GM12878 (cell line): ENCODE measurements at places on chromosomes 13 and 19.

DNA sequence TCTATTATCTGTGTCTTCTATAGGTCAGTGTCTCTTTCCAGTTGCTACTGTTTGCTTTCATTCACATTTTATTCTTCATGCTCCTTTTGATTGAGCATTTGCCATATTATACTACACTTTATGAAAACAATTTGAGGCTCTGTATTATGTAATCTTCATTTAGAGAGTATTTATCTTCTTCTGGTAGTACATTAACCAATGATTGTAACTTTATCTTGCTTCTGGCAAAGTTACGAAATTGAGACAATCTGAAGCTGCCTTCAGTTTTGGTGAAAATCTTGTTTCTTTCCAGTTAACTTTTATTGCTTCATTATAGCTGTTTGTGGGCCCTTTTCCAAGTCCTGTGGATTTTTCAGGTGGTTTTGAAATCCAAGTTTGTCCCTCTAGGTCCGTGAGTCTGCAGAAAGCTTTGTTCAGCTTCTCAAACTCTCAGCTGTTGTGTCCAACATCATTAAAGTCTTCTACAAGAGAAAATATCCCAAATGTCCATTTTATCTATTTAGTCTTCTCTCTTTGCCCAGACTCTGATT, 1255.4 kb upstream of the SPRY2 start:
- no peak overlapping the region for H3K4me3 ChIP-seq
- H3K27ac ChIP-seq = no peak overlapping the region
- DNase-seq = no peak
- H3K4me1 ChIP-seq = no peaks in the 10 kb centered on the region

GRCh38 chr13:95643571-95643935, 953 bp downstream of the DZIP1 start:
- H3K27me3 ChIP-seq = no peaks in the 10 kb centered on the region
- H3K4me1 ChIP-seq = no peaks in the 10 kb centered on the region
- no peak overlapping the region for H3K27ac ChIP-seq
- peak overlapping the region; percentile 64 for H3K4me3 ChIP-seq
- no peaks in the 10 kb centered on the region for H3K36me3 ChIP-seq

GRCh38 chr19:2113439-2114211, 16.9 kb downstream of the IZUMO4 start:
- peaks cover 85% of the 10 kb centered on the region for H3K36me3 ChIP-seq
- DNase-seq = no peak
- H3K4me3 ChIP-seq = no peak overlapping the region
- H3K27me3 ChIP-seq = no peaks in the 10 kb centered on the region
- H3K27ac ChIP-seq = no peak overlapping the region

GRCh38 chr13:27789495-27790303, 2.6 kb upstream of the GSX1 start:
- no peaks in the 10 kb centered on the region for H3K36me3 ChIP-seq
- DNase-seq = no peak
- no peak overlapping the region for H3K27ac ChIP-seq
- peaks cover 13% of the 10 kb centered on the region; the same call in 1 of the 2 replicates for H3K27me3 ChIP-seq

DNA sequence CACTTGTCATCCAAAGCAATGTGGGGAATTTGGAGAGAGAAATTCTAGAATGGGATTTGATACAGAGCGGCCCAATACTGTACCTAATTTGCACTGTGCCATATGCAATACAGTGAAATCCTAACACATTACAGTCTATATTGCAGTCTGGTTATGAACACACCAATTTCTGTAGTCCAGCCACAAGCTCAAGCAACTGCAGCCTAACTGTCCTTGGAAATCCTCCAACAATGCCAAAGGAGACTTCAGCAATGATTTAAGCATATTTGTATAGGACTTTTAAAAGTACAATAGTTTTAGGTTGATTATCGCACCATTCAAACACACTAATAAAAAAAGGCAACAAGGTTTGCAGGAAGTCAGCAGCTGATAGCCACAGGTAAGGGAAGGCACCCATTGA, 17.3 kb downstream of the DIAPH3 start:
- no peak overlapping the region for H3K27ac ChIP-seq
- H3K4me1 ChIP-seq = no peaks in the 10 kb centered on the region
- no peak for DNase-seq

DNA sequence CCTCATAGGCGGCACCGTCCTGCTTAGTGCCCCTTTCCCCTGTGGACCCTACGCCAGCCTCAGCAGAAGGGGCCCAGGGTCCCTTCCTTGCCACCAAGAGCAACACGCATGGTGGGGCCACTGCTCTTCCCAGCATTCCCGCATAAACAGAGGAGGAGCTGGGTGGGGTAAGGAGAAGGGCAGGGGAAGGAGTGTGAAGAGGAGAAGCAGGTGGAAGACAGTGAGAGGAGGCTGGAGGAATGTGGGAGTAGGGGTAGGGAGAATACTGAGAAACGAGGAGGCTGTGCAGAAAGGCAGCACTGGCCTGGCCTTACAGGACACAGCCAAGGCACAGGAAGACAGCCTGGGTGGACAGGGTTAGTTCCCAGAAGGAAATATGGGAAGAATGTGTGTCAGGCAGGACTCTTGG, 43.9 kb downstream of the ZNF331 start:
- H3K36me3 ChIP-seq = peaks cover 6% of the 10 kb centered on the region
- no peaks in the 10 kb centered on the region for H3K27me3 ChIP-seq
- no peaks in the 10 kb centered on the region for H3K4me1 ChIP-seq
- DNase-seq = no peak

DNA sequence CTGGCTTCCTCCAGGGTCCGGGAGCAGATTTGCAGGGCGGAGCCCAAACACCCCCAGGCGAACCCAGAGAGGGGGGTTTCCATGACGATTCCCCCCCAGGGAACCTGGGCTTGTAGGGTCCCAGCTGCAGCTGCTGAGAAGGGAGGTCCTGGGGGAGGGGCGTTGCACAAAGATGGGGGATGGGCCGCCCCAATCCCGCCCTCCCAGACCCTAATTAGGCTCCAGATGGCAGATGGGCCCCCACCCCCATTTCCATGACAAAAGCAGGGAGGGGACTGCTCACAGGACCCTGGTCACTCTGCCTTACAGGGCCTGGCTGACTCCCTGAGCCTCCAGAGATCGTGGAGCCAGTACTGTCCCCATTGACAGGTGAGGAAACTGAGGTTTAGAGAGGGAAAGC, 15.2 kb downstream of the ELAVL3 start:
- H3K27ac ChIP-seq = no peak overlapping the region
- H3K36me3 ChIP-seq = no peaks in the 10 kb centered on the region
- no peak overlapping the region for H3K4me3 ChIP-seq

DNA sequence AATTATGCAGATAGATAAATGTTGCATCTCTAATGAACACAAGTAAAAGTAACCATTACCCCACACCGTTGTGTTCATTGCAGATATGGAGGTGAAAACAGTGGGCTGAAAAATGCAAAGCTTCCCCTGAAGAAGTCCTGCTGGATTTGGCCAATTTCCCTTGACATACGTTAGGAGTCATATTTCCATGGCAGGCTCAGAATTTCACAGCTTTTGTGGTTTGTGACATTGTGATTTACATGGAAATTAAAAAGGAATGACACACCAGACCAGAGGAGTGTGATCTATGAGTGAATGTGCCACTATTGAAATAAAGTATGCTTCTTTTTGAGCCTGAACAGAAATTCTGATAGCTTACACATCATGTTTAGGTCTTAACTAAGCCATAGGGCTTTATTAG, 221.1 kb upstream of the TMTC4 start:
- no peaks in the 10 kb centered on the region for H3K4me1 ChIP-seq
- H3K36me3 ChIP-seq = no peaks in the 10 kb centered on the region
- no peak overlapping the region for H3K27ac ChIP-seq
- no peak overlapping the region for H3K4me3 ChIP-seq
- no peak for DNase-seq

GRCh38 chr13:48536621-48537250, 3.9 kb upstream of the RCBTB2 start:
- no peak for DNase-seq
- no peak overlapping the region for H3K27ac ChIP-seq
- no peaks in the 10 kb centered on the region for H3K27me3 ChIP-seq

DNA sequence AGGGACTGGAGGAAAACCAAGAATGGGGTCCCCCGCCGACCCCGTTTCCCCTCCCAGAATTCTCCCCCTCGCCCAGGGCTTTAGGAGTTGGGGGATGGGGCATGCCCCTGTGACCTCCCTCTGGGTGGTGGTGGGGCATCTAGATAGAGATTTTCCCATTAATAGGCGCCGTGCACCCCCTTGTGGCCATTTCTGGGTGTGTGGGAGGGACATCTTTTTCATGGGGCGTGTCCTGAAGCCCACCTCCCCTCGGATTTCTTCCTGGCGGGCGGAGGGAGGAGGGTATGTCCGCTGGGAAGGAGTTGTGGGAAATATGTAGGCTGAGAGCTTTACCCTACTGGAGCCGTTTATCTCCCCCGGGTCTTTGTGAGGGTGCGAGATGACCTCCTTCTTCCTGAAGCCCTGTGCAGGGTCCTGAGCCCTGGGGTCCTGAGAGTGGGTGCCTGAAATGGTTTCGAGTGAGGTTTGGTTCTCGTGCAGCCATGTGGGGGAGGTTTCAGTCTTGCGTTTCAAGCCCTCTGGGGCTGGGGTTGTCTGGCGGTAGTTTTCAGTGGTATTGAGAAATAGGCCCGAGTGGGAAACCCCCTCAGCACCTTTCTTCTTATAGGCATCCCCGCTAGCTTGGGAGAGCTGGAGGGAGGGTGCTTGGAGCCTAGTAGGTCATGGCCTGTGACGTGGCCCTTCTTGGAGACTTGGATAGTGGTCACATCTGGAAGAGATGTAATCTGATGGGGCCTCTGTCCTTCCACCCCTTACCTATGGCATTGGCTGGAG, 1.0 kb downstream of the PRMT1 start:
- H3K27ac ChIP-seq = peak overlapping the region; percentile 98
- H3K4me1 ChIP-seq = peaks cover 32% of the 10 kb centered on the region
- no peaks in the 10 kb centered on the region for H3K27me3 ChIP-seq

GRCh38 chr19:3039641-3040077, 10.6 kb upstream of the TLE2 start:
- H3K4me3 ChIP-seq = no peak overlapping the region
- no peaks in the 10 kb centered on the region for H3K36me3 ChIP-seq
- no peak for DNase-seq
- no peak overlapping the region for H3K27ac ChIP-seq
- H3K27me3 ChIP-seq = no peaks in the 10 kb centered on the region

GRCh38 chr13:23751195-23751594, 138.0 kb downstream of the MIPEP start:
- no peak overlapping the region for H3K4me3 ChIP-seq
- H3K27me3 ChIP-seq = no peaks in the 10 kb centered on the region
- no peaks in the 10 kb centered on the region for H3K36me3 ChIP-seq
- peaks cover 42% of the 10 kb centered on the region for H3K4me1 ChIP-seq

DNA sequence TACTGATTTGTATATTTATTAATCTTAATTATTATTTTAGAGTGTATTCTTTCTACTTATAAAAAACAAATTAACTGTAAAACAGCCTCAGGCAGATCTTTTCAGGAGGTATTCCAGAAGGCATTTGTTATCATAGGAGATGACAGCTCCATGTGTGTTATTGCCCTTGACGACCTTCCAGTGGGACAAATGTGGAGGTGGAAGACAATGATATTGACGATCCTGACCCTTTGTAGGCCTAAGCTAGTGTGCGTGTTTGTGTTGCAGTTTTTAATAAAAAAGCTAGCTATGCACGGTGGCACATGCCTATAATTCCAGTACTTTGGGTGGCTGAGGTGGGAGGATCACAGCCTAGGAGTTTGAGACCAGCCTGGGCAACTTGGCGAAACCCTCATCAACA, 46.7 kb downstream of the NDFIP2 start:
- peaks cover 6% of the 10 kb centered on the region; the same call in 1 of the 2 replicates for H3K4me1 ChIP-seq
- no peak overlapping the region for H3K4me3 ChIP-seq
- no peaks in the 10 kb centered on the region; the same call in 1 of the 2 replicates for H3K36me3 ChIP-seq
- no peak for DNase-seq

GRCh38 chr19:8254286-8255001, 45.3 kb downstream of the CERS4 start:
- no peaks in the 10 kb centered on the region for H3K4me1 ChIP-seq
- no peak overlapping the region for H3K27ac ChIP-seq
- no peak for DNase-seq
- no peaks in the 10 kb centered on the region for H3K27me3 ChIP-seq

DNA sequence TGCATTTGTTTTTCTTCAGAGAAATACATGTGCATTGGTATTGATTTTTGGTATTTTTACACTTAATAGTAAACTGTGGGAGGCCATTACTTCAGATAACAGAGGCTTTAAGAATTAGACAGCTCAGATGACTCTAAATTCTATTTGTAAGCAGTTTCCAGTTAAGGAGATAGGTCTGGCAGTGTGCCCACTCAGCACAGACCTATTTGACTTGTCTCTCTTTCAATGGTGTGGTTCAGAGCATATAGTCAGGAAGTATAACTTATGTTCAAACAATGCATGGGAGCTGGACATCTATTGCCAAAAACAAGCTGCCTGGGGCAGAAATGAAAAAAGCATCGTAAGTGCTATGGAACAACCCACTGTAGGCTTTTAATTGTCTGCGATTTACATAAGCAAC, 370.7 kb downstream of the HS6ST3 start:
- no peaks in the 10 kb centered on the region for H3K36me3 ChIP-seq
- no peak overlapping the region for H3K27ac ChIP-seq
- DNase-seq = no peak
- no peaks in the 10 kb centered on the region for H3K4me1 ChIP-seq
- H3K27me3 ChIP-seq = no peaks in the 10 kb centered on the region
- no peak overlapping the region for H3K4me3 ChIP-seq

- H3K36me3 ChIP-seq = no peaks in the 10 kb centered on the region; the same call in 1 of the 2 replicates
- no peaks in the 10 kb centered on the region for H3K4me1 ChIP-seq
- H3K27me3 ChIP-seq = no peaks in the 10 kb centered on the region
- no peak for DNase-seq
Measured at GRCh38 chr19:58218899-58219298, 9.8 kb upstream of the ZNF544 start.

- H3K27me3 ChIP-seq = no peaks in the 10 kb centered on the region
- no peak overlapping the region for H3K4me3 ChIP-seq
- DNase-seq = no peak
- no peak overlapping the region for H3K27ac ChIP-seq
- H3K4me1 ChIP-seq = peaks cover 21% of the 10 kb centered on the region
- no peaks in the 10 kb centered on the region for H3K36me3 ChIP-seq
Measured at GRCh38 chr19:35539850-35540249, 5.6 kb upstream of the TMEM147 start.

- no peak within 1 kb of the TSS for H3K4me3 ChIP-seq
- peaks cover 8% of the 10 kb centered on the region for H3K4me1 ChIP-seq
- DNase-seq = no peak
- no peak within 1 kb of the TSS for H3K27ac ChIP-seq
- H3K27me3 ChIP-seq = no peaks in the 10 kb centered on the region
- no peaks in the 10 kb centered on the region for H3K36me3 ChIP-seq
Measured at GRCh38 chr13:45200701-45201232, at the start of gene KCTD4. KCTD4 (minus strand) TSS chr13:45201045; CDS start chr13:45194567, 6,478 bp downstream.

DNA sequence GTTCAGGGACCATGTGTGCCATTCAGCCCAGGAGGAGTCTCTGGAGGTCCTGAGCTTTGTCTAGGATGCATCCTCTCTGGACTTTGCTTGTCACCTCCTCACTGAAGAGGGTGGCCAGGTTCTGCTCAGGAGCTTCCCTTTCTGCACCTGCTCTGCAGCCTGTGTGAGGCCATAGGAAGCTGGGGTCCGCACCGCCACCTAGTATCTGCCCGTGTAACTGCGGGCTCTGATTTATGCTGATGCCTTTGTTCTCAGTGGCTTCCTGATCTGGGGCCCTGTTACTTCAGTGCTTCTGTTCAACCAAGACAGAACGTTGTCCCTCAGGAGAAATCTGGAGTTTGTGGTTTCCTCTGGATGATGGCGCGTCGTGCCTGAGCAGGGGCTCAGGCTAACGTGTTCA, 15.5 kb downstream of the ZNF610 start:
- DNase-seq = no peak
- no peak overlapping the region for H3K4me3 ChIP-seq
- no peaks in the 10 kb centered on the region for H3K4me1 ChIP-seq
- no peaks in the 10 kb centered on the region for H3K36me3 ChIP-seq
- no peak overlapping the region for H3K27ac ChIP-seq
